ENCODE measurements at places on chromosomes 1 and 21. TPM values are rescaled to one million over a fixed set of nuclear protein-coding genes. Genes with fewer than 3 reads are reported as not detected.

The TNNT2 gene
- 2.2 TPM for total RNA-seq

- H3K36me3 ChIP-seq: no peaks in the 10 kb centered on the region
- H3K4me3 ChIP-seq: no peak overlapping the region
- DNase-seq: no peak
- peaks cover 79% of the 10 kb centered on the region for H3K27me3 ChIP-seq
- no peak overlapping the region for H3K27ac ChIP-seq
Observed at GRCh38 chr1:160114085-160114484, 1.5 kb upstream of the ATP1A2 start.

The ACKR1 gene
- not detected for total RNA-seq

DNA sequence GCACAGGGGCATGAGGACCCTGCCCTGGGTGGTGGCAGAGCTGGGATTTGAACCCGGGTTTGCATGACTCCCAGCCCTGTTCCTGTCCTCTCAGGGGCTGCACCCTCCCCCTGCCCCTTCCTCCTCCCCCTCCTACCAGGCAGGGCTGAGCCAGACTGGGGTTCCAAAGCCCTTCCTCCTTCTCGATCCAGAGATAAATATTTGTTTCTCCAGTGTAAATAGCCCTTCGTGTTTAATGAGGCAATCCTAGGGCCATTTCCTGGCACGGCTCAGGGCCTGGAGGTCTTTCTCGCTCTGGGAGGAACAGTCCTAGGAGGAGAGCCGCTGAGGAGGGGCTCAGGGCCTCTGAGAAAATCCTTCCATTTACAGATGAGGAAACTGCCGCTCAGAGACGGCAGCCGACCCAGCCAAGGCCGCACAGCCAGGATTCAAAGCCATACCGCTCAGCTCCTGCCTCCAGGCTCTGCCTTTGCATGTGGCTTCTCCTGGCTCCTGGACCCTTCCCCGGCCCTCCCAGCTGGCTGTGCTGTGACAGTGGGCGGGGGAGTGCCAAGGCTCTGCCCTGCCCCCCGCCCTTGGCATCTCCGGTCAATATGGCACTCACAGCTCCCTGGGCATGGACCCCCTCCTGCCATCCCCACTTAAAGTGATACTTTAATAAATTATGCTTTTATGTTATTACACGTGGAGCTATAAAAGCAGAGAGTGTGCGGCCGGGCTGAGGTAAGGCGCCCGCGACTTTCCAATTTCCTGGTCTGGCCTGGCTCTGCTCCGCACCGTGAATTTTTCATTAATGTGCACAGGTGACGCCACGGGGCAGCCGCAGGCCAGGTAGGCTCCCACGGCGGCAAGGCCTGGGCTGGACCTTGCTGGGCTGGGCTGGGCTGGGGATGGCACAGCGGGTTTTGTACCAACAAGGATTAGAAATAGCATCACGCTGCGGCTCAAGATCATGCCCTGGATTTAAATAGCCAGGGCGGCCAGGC is 114.7 kb upstream of the WNT4 start:
- no peak for DNase-seq
- peaks cover 13% of the 10 kb centered on the region for H3K4me1 ChIP-seq
- no peak overlapping the region for H3K4me3 ChIP-seq
- no peak overlapping the region for H3K27ac ChIP-seq
- H3K27me3 ChIP-seq: peaks cover 40% of the 10 kb centered on the region

DNA sequence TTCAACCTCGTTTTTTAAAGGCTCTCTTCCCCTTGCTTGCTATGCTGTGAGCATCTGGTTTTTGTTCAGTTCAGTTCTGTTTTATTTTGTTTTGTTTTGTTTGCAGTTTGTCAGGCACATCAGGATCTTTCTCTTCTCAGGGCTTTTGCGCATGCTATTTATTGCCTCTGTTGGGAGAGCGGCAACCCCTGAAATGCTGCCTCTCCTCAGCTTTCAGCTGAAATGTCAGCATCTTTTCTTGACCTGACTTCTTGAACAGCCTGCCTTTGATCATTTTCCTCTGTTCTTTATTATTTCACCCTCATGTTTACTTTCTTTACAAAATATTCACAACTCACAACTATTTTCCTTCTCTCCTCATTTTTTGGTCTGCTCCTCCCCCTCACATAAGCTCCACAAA is 50.4 kb upstream of the RC3H1 start:
- no peak overlapping the region for H3K4me3 ChIP-seq
- no peaks in the 10 kb centered on the region for H3K36me3 ChIP-seq
- H3K4me1 ChIP-seq: no peaks in the 10 kb centered on the region
- DNase-seq: no peak
- H3K27me3 ChIP-seq: no peaks in the 10 kb centered on the region

GRCh38 chr1:152543820-152544219 is 22.8 kb downstream of the LCE3E start:
- H3K4me3 ChIP-seq: no peak overlapping the region
- peaks cover 41% of the 10 kb centered on the region for H3K27me3 ChIP-seq
- no peak overlapping the region for H3K27ac ChIP-seq
- H3K4me1 ChIP-seq: no peaks in the 10 kb centered on the region

The HEYL gene
- 0.27 TPM for total RNA-seq

Data from Calu3 (cell line).